ENCODE measurements at places on chromosomes 6 and 20. TPM values are rescaled to one million over a fixed set of nuclear protein-coding genes. Genes with fewer than 3 reads are reported as not detected.

ITPA gene
- total RNA-seq = 29.0 TPM

SNAP25 gene
- total RNA-seq = 4.5 TPM

SFTA2 gene
- not detected for total RNA-seq

OSTM1 gene
- total RNA-seq = 19.0 TPM

CLIC5 gene
- total RNA-seq = not detected

PLA2G7 gene
- total RNA-seq = not detected

WFDC2 gene
- total RNA-seq = not detected

MICB gene
- total RNA-seq = 11.1 TPM

SCUBE3 gene
- total RNA-seq = 3.3 TPM

DOK5 gene
- total RNA-seq = 5.3 TPM

GNAS-AS1 gene
- 2.0 TPM for total RNA-seq

ZNF391 gene
- 1.1 TPM for total RNA-seq

HLA-DQB2 gene
- total RNA-seq = not detected

DEFB132 gene
- total RNA-seq = not detected

RCAN2 gene
- 0.78 TPM for total RNA-seq

ZC3H12D gene
- 0.37 TPM for total RNA-seq

HCRTR2 gene
- not detected for total RNA-seq

ECI2 gene
- total RNA-seq = 96.3 TPM

MRPL18 gene
- total RNA-seq = 88.4 TPM

EPPIN gene
- total RNA-seq = not detected

SLC17A2 gene
- total RNA-seq = not detected

FAM210B gene
- 46.5 TPM for total RNA-seq

FAM50B gene
- total RNA-seq = 6.6 TPM

NKAPL gene
- total RNA-seq = 1.6 TPM

HLA-DRA gene
- 0.73 TPM for total RNA-seq

SYTL3 gene
- total RNA-seq = 0.37 TPM

MCHR2 gene
- total RNA-seq = not detected

PTGIS gene
- total RNA-seq = 19.0 TPM

BNIP5 gene
- total RNA-seq = not detected

THBD gene
- 15.1 TPM for total RNA-seq

FOXS1 gene
- total RNA-seq = not detected

ACAT2 gene
- 130 TPM for total RNA-seq

C20orf144 gene
- total RNA-seq = 0.20 TPM

RBPJL gene
- not detected for total RNA-seq

KCNK16 gene
- not detected for total RNA-seq

PEX3 gene
- total RNA-seq = 22.9 TPM

GTF3C6 gene
- 38.7 TPM for total RNA-seq

IL17F gene
- not detected for total RNA-seq

DEFB124 gene
- total RNA-seq = not detected

BPIFB3 gene
- total RNA-seq = not detected

EYS gene
- total RNA-seq = under 0.01 TPM

ESF1 gene
- 8.1 TPM for total RNA-seq

CRIP3 gene
- total RNA-seq = not detected

PPP1R3G gene
- 1.8 TPM for total RNA-seq

EDN3 gene
- not detected for total RNA-seq

Data from subcutaneous preadipocyte (primary cell).